DMS79 (cell line): ENCODE measurements at places on chromosomes 7 and 10.

GRCh38 chr7:128398016-128398840, 11.6 kb downstream of the IMPDH1 start:
- no peak for DNase-seq

GRCh38 chr10:104281694-104282093, 12.7 kb downstream of the GSTO2 start:
- no peak for DNase-seq

- no peak for DNase-seq
These were observed 675 bp upstream of the SCD start for GRCh38 chr10:100346351-100346764.

- DNase-seq = no peak
These were observed 33.7 kb downstream of the CFAP58 start for GRCh38 chr10:104387130-104387888.

DNA sequence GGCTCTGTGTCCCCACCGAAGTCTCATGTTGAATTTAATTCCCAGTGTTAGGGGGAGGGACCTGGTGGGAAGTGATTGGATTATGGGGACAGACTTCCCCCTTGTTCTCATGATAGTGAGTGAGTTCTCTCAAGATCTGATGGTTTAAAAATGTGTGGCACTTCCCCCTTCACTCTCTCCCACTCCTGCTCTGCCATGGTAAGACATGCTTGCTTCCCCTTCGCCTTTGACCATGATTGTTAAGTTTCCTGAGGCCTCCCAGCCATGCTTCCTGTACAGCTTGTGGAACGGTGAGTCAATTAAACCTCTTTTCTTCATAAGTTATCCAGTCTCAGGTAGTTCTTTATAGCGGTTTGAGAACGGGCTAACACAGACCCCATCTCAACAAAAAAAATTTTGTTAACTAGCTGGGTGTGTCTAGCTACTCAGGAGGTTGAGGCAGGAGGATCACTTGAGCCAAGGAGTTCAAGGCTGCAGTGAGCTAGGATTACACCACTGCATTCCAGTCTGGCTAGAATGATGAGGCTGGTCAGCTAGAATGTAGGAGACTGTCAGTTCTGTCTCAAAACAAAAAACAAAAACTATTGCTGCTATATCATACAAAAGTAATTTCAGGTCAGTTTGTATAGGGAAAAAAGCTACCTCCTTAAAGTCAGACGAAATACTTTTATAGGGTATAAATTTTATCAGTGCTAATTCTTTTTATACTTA, 57.7 kb downstream of the ATAD1 start:
- DNase-seq = no peak

- DNase-seq = no peak
These were observed 542.4 kb downstream of the ACTR3B start for GRCh38 chr7:153301936-153302335.

DNA sequence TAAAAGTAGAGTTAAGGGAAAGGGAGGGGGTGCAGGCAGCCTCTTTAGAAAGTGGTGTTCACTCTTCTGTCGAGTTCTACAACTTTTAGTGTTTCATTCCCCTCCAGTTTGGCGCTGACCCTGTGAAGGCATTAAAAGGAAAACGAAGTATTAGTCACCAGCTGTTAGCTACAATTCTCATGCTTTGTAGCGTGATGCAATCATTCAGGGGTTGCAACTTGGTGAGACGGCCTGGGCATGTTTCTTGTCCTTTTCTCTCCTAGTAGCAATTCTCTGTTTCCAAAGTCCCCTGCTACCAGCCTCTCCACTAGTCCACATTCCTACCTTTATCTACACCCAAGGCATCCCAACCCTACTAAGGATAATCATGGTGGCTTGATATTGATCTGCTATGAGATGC, 33.7 kb upstream of the DGKI start:
- DNase-seq = no peak

GRCh38 chr10:16904639-16905061, 87.4 kb upstream of the RSU1 start:
- no peak for DNase-seq

DNA sequence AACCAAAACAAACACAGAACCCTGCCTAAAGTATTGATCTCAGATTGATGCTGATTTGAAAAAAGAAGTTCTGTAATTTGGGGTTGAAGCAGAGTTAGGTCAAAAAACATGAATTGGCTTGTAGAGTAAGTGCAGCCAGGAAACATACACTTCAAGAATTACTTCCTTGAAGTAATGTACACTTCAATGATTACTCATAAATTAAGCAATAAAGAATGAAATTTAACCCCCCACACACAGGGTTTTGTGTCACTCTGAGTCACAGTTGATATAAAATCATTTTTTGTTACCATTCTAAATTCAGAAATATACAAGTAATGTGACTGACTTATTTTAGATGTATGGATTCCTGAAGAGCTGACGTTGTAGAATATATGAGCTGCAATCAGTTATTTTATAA, 622.2 kb downstream of the POM121L12 start:
- no peak for DNase-seq

DNA sequence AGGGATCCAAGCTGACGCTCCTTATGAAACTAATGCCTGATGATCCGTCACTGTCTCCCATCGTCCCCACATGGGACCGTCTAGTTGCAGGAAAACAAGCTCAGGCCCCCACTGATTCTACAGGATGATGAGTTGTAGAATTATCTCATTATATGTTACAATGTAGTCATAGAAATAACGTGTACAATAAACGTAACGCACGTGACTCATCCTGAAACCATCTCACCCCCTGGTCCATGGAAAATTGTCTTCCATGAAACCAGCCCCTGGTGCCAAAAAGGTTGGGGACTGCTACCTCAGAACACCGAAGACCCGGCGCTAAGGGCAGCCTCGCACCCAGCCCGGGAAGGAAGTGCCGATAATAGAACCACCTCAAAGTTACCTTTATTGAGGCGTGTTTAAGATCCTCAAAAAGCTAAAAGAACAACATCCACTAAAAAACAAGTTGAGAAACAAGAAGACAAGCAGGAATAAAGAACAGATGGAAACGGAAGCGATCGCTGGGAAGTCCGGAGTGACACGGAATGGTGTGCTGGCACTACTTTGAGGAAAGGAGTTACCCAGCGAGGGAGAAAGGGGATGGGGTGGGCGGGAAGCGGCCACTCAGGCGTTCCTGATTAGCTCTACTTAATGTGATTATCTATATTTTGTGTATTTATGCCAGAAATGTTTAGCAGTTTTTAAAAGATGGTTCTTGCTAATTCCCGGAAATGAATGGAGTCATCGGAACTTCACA, 50.1 kb upstream of the PRKAR1B start:
- DNase-seq = no peak

- no peak for DNase-seq
These were observed 771.4 kb downstream of the LRMDA start for GRCh38 chr10:76202777-76203176.

- DNase-seq = peak; percentile 46
These were observed 59.5 kb downstream of the AGK start for GRCh38 chr7:141610671-141611070.

- DNase-seq = no peak
These were observed 1169.9 kb downstream of the TYW1 start for GRCh38 chr7:68166525-68166924.

DNA sequence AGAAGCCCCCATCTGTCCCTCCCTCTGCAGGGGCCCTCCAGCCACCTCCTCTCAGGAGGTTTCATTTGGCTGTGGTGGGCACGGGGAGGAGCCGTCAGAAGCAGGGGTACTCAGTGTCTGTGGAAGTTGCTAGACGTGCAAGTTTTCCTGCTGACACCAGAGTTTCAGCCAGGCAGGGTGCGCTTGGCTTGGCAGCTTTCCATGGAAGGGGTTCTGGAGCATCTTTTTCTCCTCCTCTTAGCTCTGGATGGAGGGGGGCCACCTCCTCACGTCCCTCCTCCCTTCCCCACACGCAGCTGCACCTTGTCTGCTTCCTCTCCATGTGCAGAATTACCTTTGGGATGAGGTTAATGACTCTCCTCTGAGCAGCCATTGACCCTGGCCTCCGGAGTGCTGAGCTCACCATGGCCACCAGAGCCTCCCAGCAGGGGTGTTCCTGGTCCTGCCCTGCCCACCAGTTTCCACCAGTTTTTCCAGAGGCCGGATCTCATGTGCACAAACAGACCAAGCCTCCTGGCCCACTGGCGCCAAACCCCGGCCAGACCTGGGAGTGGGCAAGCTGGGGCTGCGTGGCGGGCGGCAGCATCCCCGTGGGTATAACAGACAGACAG, 579.8 kb upstream of the FOXK1 start:
- no peak for DNase-seq

GRCh38 chr7:12637819-12638592, 49.4 kb upstream of the ARL4A start:
- DNase-seq = no peak

GRCh38 chr10:44391981-44392380, 7.1 kb upstream of the CXCL12 start:
- DNase-seq = no peak

- no peak for DNase-seq
These were observed 93.6 kb downstream of the RGS10 start for GRCh38 chr10:119448628-119449584.

GRCh38 chr10:13734151-13734550, 147.4 kb downstream of the PRPF18 start:
- DNase-seq = no peak

DNA sequence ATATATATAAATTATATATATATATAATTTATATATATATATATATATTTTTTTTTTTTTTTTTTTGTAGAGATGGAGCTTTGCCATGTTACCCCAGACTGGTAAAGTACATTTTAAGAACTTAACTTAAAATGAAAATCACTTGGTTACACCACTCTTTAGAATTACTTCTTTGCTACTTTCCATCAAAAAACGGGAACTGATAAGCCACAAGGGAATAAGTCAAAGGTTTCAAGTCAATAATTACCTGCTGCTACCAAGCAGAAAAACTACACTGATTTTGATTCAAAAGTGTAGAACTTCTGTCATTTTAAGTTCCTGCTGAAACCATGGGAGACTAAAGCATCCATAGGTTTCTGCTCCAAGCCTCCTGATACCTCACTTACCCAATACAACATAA, 12.2 kb downstream of the PPA1 start:
- DNase-seq = no peak

DNA sequence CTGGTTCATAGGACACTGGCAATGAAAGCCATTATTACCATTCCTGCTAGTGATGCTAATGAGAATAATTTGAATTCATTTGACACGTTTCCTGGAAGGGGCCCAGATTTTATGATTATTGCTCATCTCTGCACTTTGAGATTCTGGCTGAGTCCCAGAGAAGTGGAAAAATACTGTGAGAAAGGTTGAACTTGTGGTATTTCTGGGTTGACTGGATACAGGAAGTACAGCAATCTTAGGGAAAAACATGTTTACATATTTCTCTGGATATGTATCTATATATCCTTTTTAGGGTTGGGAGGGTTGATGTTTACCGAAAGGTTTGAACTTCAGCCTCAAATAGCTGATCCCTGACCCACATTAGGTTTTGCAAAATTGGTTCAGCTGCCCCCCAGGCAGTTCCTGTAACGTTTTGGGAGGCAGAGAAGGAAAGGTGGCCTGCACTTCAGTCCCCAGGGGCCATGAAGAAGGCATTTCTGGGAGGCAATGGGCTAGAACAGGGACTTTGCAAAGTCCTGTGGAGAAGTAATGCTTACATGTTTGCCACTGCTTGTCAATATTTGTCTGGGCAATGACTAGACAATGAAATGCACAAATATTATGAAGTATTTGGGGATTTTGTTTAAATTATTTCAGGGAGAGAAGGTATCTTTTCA, 253.7 kb upstream of the PITRM1 start:
- DNase-seq = no peak

GRCh38 chr7:114921631-114922025, 266 bp upstream of the MDFIC start:
- DNase-seq = no peak

DNA sequence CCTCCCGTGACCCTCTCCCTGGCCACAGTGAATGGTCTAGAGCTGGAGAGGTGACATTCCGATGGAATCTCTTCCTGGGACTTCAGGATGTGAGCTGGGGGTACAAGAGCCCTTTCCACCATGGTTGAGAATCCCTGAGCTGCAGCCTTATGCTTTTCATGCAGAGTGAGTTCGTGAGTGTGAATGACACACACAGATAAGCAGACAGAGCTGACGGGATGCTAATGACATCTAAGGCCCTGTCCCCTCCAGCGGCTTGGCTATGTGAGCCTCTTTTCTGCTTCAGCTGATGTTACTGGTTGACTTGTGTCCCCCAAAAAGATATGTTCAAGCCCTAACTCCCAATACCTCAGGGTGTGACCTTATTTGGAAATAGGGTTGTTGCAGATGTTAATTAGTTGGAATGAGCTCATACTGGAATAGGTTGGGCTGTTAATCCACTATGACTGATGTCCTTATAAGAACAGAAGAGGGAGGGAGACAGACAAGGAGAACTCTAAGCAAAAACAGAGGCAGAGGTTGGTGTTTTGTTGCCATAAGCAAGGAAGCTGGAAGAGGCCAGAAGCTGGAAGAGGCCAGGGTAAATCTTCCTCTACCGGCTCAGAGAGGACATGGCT, 111.1 kb upstream of the AFAP1L2 start:
- no peak for DNase-seq

DNA sequence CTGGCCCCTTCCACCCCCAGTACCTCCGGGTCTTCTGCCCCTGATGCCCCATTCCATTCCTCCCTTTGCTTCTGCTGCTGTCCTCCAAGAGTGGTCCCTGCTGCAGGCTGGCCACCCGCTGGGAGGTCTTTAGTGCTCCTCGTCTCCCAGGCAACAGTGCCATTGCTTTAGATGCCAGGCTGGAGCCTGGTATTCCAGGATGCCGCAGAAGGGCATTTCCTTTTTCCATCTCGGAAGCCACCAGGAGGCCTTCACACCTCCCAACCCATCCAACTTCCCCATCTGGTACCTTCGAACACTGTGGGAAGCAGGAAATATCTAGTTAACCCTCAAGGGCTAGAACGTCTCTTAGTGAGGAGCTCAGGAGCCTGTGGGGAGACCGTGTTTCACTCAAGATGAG, 92.9 kb upstream of the DUSP5 start:
- no peak for DNase-seq

GRCh38 chr10:78914060-78914378, 154.7 kb upstream of the ZMIZ1 start:
- DNase-seq = no peak

DNA sequence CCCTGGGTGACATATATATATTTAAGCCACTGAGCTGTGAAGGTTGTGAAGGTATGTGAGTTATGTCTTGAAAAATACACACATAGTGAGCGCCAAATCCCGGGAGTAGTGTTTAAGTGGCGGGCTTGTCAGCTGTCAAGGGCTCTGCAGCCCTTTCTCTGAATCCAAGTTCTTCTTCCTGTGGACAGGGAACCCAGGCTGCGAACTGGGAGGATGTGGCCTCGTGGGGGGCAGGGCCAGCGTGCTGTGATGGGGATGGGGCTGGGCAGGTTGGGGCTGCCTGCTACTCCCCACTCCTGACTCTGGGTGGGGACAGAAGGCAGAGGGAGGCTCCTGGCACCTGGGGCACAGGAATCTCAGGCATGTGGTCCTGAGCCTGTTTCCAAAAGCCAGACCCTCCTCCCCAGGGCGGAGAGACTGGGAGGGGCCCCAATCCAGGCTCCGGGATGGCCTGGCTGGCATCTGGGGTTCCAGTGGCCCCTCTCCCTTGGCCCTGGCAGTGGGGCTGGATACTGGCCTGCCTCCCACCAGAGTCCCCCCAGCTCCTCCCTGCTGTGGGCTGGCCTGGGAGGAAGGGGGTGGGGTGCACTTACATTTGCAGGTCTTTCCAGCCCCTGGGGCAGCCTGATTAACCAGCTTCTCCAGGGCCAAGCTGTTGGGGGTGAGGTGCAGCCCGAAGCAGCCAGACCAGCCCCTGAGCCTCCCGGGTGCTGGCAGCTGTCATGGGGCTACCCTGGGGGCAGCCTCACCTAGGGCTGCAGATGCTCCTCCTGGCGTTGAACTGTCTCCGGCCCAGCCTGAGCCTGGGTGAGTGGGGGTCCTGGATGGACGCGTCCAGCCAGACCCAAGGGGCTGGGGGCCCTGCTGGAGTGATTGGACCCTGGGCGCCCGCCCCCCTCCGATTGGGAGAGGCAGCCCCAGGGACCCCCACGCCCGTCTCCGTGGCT, at the start of gene UPK3B:
TSS of gene UPK3B (plus strand) at position 622 of the 947 bp plus-strand sequence. CDS start at position 723, 101 bp downstream.
- no peak for DNase-seq
